ENCODE measurements at places on chromosomes 3 and 15. TPM values are rescaled to one million over a fixed set of nuclear protein-coding genes. Genes with fewer than 3 reads are reported as not detected.

DNA sequence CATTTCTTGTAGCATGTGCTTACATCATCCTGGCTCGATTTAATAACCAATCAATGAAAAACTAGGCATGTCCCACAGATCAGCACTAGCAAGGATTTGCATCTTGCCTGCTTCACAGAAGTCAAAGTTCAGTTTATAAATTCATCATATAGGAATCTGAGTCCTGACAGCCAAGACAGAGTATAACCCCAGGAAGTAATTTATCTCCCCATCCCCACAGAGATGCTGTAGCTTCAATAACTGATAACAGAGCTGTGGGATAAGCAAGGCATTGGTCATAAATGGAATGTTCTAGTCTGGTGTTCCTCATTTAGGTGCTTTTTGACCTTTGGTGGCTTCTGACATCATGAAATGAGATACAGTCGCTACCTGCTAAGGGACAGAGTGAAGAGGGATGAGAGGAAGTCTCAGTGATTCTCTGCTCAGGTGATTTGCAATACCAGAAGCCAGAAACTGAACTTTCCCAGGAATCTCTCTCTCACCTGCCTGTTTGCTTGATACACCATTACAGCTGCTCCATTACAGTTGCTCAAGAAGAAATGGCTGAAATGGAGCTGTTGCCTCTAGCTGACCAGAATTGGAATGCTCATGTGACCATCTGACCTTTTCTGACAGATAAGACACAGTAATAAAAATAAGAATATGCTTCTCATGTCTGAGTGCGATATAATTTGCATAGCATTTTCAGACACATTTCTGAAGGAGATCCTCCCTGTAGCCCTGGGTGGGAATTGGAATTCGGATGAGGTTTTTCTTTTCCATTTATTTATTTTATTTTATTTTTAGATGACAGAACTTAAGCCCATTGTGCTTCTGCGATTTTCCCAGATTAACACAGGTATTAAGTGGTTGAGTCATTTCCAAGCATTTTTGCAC lies 217.1 kb upstream of the KCNMB2 start:
- no peak for DNase-seq

DNA sequence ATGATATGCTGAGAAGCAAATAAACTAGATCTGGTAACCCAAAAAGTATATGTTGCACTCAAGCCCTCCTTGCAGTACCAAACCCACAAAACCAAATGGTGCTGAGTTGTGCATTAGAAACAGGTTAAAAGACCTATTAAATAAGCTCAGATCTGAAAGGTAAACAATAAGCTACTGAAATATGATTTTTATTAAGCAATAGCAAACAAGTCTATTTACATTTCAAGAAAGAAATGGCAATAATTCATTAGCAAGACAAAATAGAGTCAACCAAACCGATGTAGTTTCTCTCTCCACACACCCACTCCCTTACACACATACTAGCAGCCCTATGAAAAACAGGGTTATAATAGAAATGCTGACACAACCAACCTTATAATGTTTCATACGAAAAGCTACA lies 760.3 kb downstream of the FHIT start:
- DNase-seq = no peak

DNA sequence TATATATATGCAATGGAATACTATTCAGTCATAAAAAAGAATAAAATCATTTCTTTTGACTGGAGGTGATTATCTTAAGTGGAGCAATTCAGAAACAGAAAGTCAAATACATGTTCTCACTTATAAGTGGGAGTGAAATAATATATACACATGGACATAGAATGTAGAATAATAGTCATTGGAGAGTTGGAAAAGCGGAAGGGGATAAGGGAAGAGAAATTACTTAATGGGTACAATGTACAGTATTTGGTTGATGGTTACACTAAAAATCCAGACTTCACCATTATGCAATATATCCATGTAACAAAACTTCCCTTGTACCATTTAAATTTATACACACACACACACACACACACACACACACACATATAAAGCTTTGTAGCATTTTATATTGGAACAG lies 84.3 kb downstream of the RAP2B start:
- no peak for DNase-seq

DNA sequence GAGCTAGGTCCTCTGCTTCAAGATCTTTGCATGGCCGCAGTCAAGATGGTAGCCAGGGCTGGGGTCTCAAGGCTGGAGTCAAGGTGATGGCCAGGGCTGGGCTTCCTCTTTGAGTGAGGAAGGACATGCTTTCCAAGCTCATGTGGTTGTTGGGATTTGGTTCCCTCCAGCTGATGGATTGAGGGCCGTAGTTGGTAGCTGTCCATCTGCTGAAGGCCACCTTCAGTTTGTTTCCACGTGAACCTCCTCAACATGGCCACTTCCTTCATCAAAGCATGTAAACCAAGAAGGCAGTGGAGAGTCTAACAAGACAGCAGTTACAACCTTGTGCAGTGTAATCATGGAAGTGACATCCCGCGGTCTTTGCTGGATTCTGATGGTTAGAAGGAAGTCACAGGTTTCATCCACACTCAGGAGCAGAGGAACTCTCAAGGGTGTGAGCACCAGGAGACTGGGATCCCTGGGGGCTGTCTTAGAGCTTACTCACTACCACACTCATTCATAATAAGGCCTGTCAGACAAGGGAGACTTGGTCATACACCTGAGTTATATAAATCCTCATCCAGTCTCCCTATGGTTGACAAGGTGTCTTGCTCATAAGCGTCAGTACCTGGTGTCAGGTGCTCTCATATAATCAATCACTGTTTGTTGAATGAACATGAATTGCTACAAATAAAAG lies 42.1 kb downstream of the ABHD5 start:
- no peak for DNase-seq

- DNase-seq = peak; percentile 64
Observed at GRCh38 chr3:120567370-120568201, 28.6 kb upstream of the NDUFB4 start.

DNA sequence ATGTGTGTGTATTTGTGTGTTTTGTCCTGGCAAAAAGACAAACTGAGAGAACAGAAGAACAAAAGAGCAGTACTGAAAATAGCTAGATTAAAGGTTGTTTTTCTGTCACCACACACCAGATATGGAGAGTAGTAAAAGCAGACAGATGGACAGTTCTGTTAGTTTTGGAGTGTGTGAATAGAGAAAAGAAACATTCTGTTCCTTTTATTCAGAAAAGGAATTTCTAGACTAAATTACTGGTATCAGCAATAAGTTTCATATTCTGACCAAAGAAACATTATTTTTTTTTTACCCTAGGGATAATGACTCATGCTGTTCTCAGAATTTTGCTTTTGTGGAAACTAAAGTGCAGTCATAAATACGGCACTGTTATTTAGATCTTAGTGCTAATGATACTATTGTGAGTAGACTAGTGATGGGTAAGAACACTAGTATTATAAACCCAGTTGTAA lies 32.9 kb downstream of the PIK3CA start:
- DNase-seq = peak; percentile 55

DNA sequence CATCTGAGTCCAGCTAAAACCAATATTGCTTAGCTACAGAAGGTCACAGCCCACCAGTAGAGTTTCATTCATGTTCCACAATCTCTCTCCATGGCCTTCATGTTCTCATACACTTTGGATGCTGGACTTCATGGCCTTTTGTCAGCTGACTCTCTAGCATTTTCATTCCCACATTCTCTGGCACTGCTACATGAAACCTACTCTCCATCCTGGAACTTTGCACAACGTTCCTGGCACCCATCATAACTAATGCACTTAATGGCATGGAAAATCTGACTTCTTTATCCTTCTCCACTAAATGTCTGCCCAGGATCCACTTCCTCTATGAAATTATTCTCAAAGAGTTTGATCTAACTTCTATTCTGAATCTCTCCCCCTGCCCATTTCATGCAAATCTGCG lies 56.9 kb downstream of the SLC9A9 start:
- no peak for DNase-seq

EFL1 gene
- total RNA-seq = 20.4 TPM

MYEF2 gene
- total RNA-seq = 7.7 TPM

GTF2A2 gene
- total RNA-seq = 126 TPM

NLGN1 gene
- 1.6 TPM for total RNA-seq

FANCD2OS gene
- total RNA-seq = not detected

ST8SIA2 gene
- 1.8 TPM for total RNA-seq

HRH1 gene
- total RNA-seq = 16.7 TPM

COL6A5 gene
- 0.17 TPM for total RNA-seq

SLC38A3 gene
- not detected for total RNA-seq

All from HT1080 (cell line).